ENCODE measurements at places on chromosomes 6 and 20.

DNA sequence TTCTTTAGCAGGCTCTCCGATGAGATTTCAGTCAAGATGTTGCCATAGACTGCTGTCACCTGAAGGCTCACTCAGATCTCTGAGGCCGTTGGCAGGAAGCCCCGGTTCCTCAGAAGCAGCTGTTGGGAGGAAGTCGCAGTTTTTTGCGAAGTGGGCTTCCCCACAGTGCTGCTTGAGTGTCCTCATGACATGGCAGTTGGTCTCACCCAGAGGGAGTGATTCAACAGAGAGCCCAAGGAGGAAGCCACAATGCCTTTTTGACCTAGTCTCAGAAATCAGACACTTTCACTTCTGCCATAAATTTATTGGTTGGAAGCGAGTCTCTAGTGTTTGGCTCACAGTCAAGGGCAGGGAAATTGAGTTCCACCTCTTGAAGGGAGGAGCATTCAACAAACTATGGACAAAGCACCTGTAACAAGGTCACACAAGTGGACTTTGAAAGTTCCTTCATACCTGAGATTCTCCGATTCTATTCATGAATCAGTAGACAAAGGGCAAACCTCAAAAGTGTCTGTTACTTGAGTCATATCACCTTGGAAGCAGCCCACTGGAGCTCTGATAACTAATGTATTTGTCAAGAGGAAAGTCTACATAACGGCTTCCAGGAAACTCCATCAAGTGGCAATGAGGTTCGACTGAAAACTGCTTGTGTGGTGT, 208.3 kb downstream of the TASP1 start:
- DNase-seq = no peak

GRCh38 chr20:40056171-40056570, 632.9 kb downstream of the MAFB start:
- no peak for DNase-seq

DNA sequence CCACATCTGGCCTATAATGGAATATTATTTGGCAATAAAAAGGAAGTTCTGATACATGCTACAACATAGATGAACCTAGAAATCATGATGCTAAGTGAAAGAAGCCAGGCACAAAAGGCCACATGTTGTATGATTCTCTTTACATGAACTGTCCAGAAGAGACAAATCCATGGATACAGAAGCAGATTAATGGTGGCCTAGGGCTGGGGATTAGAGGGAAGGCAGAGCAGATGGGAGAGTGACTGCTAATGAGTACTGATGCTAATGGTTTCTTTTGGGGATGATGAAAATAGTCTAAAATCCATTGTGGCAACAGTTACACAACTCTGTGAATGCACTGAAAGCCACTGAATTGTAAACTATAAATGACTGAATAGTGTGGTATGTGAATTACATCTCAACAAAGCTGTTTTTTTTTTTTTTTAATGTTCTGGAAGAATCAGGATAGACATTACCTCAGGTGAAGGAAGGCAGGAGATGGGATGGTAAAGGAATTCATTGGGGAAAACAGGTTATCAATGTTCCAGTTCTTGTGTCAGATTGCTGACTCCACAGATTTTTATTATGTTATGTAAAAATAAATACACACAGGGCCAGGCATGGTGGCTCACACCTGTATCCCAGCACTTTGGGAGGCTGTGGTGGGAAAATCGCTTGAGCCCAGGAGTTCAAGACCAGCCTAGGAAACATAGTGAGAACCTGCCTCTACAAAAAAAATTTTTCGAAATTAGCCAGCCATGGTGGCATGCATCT, 8.9 kb upstream of the SOX12 start:
- DNase-seq = no peak

DNA sequence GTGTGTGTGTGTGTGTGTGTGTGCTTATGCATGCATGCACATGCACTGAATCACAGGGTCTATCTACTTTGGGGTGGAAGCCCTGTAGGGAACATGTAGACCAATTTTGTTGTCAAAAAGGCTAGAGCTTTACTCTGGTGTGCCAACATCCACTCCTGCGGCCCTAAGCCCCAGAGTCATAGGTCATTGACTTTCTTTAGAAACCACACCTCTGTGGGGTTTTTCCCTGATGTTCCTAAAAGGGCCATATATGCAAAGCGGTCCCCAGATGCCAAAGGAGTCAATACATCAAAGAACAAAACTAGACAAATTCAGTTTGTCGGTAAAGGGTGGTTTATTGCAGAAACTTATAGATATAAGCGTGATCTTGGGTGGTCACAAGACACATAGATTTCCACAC, 29.8 kb upstream of the SLC2A12 start:
- no peak for DNase-seq

DNA sequence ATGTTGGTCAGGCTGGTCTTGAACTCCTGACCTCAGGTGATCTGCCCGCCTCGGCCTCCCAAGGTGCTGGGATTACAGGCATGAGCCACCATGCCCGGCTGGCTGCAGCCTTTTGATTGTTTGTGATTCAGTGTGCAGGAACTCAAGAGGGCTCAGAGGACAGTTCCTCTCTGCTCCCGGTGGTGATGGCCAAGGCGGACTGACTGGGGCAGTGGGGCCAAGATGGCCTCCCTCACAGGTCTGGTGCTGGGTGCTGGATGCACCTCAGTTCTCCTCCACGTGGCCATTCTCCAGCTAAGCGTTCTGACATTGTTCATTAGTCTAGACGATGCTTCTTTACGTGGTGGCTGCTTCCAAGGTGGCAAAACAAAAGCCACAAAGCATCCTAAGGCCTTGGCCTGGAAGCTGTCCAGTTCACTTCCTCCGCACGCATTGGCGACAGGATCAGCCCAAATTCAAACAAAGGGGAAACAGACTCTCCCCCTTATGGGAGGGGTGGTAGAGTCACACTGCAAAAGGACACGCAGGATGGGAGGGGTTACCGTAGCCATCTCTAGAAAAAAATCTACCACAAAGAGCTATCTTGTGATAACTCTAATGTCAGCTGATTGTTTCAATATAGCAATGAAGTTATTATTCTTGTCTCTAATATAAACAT, 146.9 kb downstream of the FOXC1 start:
- DNase-seq = no peak

DNA sequence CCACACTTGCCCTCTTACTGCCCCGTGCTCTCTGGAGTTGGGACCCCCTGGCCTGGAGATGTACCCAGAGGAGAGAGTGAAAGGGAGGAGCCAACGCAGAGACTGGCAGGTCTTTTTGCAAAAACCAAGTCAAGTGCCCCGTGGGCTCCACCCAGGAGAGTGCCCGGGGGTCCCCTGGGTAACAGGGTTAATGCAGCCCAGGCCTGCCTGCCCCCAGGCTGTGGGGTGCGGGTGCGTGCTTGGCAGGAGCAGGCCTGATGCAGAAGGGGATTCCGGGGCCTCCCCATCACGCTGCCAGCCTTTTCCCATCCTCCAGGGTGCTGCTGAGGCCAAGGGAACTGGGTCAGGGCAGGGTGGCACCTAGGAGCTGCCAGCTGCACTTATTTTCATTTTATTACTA, 184.4 kb downstream of the ERMARD start:
- DNase-seq = no peak

GRCh38 chr6:128882991-128883611, at the start of gene LAMA2:
Gene LAMA2 (plus strand): TSS chr6:128883138. CDS start chr6:128883246, 108 bp downstream.
- DNase-seq = peak; percentile 3

GRCh38 chr6:115137910-115138309, 795.1 kb upstream of the HS3ST5 start:
- no peak for DNase-seq

- peak; percentile 87 for DNase-seq
Observed at GRCh38 chr20:64057628-64058498, 5.1 kb upstream of the TCEA2 start.

GRCh38 chr6:152176268-152176667, 368.8 kb downstream of the ESR1 start:
- no peak for DNase-seq

- no peak for DNase-seq
Observed at GRCh38 chr20:25548613-25549086, 36.7 kb downstream of the NINL start.

- DNase-seq = no peak
Observed at GRCh38 chr6:2680264-2680922, 70.3 kb downstream of the MYLK4 start.

- DNase-seq = peak; percentile 39
Observed at GRCh38 chr6:124775121-124775520, 187.1 kb upstream of the RNF217 start.

DNA sequence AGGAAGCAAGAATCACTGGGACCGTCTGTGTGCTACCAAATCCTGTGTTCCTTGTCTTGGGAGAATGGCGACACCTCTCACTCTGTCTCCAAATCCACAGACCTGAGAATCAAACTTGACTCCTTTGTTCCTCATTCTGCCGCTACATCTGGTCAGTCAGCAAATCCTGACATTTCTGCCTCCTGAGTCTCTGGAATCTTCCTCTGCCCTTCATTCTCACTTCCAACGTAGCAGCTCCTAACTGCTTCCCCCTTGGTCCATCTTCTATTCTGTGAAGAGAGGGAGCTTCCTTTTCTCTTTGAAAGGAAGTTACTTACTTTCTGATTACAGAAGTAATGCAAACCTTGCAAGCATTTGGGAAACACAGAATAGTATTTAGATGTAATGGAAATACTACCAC, 37.7 kb downstream of the SYTL3 start:
- DNase-seq = no peak

DNA sequence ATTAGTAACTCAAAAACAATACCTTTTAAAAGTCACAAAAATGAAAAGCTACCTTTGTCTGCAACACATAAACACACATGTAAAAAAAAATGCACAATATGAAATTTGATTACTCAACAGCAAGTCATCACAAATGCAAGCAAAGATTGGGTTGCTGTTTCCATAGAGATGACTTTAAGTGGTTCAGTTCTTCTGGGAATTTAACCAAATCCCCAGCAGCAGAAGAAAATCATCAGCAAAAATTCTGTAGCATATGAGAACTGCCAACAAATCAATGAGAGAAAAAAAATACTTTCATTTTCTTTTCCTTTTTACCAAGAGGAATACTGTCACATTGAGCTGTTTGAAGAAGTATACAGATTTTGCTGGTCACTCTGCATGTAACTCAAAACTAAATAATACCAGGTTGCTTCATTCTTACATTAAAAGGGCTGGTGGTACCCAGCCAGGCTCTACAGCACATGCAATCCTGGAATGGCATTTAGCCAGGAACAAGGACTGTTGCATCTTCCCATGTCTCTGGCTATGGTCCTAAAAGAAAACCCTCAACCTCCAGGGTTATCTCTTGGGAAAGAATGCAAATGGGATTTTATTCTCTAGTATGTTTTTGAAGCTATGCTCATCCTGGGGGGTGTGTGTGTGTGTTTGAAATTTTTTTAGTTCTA, 158.3 kb downstream of the OPRM1 start:
- DNase-seq = peak; percentile 59

DNA sequence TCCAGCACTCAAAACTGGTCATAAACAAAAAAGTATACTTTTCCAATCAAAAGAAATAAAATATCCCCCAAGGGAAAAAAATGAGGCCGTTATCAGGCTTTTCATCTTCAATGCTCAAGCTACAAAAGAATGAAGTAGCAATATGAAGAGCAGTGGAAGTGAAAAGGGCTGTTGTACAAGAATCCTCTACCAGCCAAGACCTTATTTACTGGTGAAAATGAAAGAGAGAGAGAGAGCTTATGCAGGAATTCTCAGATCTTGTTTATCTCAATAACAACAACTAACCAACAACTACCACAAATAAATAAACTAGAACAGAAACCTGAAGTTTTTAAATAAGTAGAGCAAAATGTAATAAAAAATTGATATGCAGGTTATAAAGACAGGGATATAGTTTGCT, 400.6 kb downstream of the HDGFL1 start:
- no peak for DNase-seq

- no peak for DNase-seq
Observed at GRCh38 chr6:119313937-119314884, 35.4 kb downstream of the MAN1A1 start.

DNA sequence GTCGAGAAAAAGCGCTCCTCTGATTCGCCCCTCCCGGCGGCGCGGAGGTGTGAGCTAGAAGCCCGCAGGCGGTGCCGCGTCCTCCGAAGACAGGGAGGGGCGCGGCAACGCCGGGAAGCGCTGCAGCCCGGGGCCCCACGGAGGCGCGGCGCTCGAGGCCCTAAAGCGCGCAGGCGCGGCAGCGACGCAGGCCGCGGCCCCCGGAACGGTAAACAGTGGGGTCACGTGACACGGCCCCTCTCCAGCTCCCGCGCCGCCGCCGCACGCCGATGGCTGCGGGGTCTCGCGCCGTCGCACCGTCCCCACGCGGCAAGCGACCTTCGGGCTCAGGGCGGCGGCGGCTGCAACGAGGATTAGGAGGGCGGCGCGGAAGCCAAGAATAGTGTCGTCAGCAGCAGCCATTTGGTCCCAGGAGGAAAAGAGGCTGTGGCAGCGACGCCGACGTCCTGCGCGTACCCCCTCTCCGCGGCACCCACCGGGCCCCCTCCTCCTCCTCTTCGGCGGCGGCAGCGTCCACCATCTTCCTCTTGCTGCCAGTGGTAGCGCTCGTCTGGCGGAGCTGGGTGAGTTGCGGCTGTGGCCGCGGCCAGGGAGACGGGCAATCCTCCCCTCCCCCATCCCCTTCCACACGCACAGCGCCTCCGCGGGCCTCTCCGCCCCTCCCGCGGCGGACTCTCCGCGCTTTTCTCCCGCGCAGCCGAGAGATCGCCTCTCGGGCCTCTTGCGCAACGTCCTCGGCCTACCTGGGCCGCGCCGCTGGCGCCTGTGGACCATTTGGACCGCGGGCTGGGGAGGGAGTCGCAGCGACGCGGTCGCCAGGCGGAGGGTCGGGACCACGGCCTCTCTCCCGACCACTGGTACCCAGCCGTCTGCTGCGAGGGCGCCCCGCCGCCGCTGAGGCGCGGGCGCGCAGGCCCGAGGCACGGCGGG, at the start of gene PHF3:
TSS of gene PHF3 (plus strand) at position 215 of the 930 bp plus-strand sequence. CDS start 10,750 bp downstream, outside the sequence.
- peak; percentile 88 for DNase-seq

DNA sequence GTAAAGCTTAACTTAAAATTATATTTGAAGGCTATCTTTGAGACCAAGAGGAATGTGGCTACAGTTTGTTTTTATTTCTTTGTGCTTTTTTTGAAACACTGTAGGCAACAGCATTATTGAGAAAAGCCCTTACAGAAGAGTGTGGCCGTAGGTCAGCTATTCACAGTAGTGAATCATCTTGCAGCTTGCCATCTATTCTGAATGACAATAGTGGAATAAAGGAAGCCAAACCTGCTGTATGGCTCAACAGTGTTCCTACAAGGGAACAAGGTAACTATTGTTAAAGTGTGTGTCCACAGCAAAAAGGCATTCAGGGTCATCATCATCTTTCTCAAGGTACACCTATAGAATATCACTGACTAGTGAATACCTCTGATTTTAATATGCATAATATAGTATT, 88.5 kb downstream of the KIZ start:
- no peak for DNase-seq

DNA sequence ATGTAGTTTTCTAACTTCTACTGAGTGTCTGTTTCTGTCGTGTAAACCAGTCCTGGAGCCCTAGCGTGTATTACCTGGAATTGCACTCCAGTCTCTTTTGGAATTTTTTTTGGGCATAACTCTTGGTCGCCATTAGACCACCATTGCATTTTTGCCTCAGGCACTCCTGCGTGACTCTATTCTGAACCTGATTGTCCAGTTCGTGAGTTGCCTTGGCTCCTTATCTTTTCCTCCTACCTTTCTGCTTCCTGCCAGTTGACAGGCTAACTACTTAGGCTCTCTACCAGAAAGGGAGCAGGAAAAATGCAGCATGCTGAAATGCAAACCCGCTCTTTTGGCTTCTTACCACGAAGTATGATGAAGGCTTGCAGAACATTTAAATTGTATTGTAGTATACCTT, 490.9 kb upstream of the SOX4 start:
- DNase-seq = no peak

- DNase-seq = no peak
Observed at GRCh38 chr6:140644017-140644416, 1269.6 kb upstream of the CITED2 start.

GRCh38 chr6:148837941-148838340, 91.1 kb downstream of the UST start:
- no peak for DNase-seq

All from cerebellar cortex (tissue), 1 donor.